ENCODE measurements at places on chromosomes 12 and 14. TPM values are rescaled to one million over a fixed set of nuclear protein-coding genes. Genes with fewer than 3 reads are reported as not detected.
A peak's percentile ranks its signal among the peaks of the same experiment; 100 is the strongest.

DLK1 gene
- not detected for total RNA-seq

MARS1 gene
- total RNA-seq = 90.1 TPM

KRT82 gene
- not detected for total RNA-seq

FOXG1 gene
- not detected for total RNA-seq

SYCP3 gene
- not detected for total RNA-seq

RAPGEF3 gene
- total RNA-seq = 94.0 TPM

C3AR1 gene
- total RNA-seq = 68.7 TPM

E2F7 gene
- total RNA-seq = 1.5 TPM

DNA sequence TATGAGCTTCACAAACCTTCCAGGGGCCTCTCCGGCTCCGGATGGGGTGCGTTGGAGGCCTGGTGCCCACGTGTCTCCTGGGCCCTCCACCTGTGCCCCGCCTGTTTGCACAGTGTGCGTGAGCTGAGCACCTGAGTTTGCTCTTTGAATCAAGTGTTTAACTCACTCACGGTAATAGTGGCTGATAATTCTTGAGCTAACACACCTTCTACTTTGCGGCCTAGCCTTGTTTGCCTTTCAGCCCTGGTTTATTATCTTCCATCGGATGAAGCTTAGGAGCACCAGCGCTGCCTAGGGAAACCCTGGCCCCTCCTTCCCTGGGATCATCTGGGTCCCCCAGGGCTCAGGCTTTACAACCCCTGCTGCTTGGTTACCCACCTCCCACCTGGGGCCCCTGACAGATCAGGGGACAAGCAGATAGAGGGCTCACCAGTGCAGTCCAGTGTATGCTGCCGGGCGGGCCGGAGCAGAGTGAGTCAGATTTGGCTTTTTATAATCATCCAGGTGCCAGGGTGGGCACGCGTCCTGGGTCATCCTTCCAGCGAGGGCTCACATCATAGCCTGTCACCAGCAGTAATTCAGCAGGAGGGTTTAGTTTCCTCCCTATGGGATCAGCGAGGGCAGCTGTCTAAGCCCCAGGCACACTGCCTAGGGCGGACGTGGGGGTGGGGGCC is 62.8 kb upstream of the RFLNA start:
- peak; percentile 62 for DNase-seq
- H3K4me3 ChIP-seq = no peak overlapping the region
- peaks cover 24% of the 10 kb centered on the region for H3K4me1 ChIP-seq

GRCh38 chr12:52502877-52503276 is 9.8 kb upstream of the KRT6A start:
- no peak overlapping the region for H3K4me3 ChIP-seq
- H3K36me3 ChIP-seq = no peaks in the 10 kb centered on the region
- H3K4me1 ChIP-seq = no peaks in the 10 kb centered on the region
- H3K27ac ChIP-seq = no peak overlapping the region

GRCh38 chr12:51421266-51421884 is 3.3 kb upstream of the SLC4A8 start:
- H3K36me3 ChIP-seq = no peaks in the 10 kb centered on the region
- no peak overlapping the region for H3K4me3 ChIP-seq

DNA sequence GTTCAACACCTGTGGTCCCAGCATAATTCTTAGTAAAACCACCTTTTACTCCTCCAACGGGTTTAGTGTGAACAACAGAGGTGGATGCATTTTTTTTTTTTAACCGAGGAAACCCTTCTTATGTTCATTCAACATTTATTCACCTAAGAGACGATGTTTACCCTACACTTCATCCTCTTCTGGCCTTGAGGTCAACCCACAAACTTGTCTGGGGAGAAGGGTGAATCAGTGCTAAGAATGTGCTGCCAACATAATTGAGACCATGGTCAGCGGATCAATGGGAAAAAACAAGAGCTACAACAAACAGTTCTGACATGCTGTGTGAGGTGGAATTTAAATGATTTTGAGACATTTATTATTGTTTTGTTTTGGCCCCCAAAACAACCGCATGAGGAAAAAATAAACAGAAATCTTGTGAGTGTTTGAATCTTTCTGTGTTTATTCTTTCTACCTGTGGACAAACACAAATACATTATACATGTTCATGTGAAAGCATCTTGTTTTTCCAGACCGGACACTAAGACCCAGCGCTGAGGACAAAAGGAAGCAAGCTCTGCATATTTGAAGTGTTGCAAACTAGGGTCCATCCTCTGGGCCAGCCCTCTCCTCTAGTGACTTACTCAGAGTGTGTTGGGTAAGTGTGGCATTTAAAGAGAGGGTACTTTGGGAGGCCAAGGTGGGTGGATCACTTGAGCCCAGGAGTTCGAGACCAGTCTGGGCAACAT is 5.1 kb upstream of the USP30 start:
- peaks cover 4% of the 10 kb centered on the region for H3K4me1 ChIP-seq
- H3K27me3 ChIP-seq = no peaks in the 10 kb centered on the region
- no peak overlapping the region for H3K27ac ChIP-seq
- DNase-seq = no peak

DNA sequence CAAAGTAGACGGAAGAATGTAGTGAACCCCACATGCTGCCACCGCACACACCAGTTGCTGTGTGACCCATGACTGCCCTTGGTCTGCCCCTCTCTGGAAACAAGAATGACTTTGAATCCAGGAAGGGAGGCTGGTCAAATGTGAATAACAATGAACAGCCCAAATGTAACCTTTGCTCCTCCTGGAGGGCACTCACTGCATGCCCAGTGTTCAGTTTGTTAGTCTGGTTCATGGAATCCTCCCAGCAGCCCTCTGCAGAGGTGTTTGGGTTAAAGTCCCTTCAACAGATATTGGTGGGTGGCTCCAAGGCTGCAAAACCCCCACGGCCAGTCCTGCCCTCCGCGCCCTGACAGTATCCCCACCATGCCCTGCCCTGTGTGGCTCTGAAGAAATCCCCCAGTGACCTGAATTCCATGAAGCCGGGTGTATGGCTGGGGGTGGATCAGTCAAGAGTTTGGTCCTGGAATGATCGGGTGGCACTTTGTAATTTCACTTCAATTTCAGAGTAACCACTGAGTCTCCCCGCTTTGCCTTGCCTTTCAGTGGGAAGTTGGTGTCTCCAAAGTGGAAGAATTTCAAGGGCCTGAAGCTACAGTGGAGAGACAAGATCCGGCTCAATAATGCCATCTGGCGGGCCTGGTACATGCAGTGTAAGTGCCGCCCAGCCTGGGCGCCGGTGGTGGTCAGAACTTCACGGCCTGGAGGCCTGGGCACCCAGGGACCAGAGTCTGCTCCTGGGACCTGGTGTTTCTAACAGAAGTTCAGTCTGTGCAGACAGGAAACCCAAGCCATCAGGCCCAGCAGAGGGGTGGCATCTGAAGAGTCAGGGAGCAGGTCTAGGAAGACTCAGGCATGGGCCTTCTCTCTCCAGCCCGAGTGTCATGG is 47.1 kb downstream of the IL31 start:
- H3K36me3 ChIP-seq = peaks cover 40% of the 10 kb centered on the region
- DNase-seq = no peak
- H3K27ac ChIP-seq = no peak overlapping the region
- no peaks in the 10 kb centered on the region for H3K27me3 ChIP-seq
- peaks cover 34% of the 10 kb centered on the region for H3K4me1 ChIP-seq

- peaks cover 49% of the 10 kb centered on the region for H3K4me1 ChIP-seq
- peak overlapping the region; percentile 90 for H3K4me3 ChIP-seq
- no peaks in the 10 kb centered on the region for H3K27me3 ChIP-seq
These were observed 463 bp downstream of the NACA start for GRCh38 chr12:56724701-56724971.

GRCh38 chr12:98123021-98123461 is 392.3 kb upstream of the TMPO start:
- DNase-seq = no peak
- no peaks in the 10 kb centered on the region for H3K36me3 ChIP-seq
- H3K27me3 ChIP-seq = no peaks in the 10 kb centered on the region
- no peaks in the 10 kb centered on the region for H3K4me1 ChIP-seq

DNA sequence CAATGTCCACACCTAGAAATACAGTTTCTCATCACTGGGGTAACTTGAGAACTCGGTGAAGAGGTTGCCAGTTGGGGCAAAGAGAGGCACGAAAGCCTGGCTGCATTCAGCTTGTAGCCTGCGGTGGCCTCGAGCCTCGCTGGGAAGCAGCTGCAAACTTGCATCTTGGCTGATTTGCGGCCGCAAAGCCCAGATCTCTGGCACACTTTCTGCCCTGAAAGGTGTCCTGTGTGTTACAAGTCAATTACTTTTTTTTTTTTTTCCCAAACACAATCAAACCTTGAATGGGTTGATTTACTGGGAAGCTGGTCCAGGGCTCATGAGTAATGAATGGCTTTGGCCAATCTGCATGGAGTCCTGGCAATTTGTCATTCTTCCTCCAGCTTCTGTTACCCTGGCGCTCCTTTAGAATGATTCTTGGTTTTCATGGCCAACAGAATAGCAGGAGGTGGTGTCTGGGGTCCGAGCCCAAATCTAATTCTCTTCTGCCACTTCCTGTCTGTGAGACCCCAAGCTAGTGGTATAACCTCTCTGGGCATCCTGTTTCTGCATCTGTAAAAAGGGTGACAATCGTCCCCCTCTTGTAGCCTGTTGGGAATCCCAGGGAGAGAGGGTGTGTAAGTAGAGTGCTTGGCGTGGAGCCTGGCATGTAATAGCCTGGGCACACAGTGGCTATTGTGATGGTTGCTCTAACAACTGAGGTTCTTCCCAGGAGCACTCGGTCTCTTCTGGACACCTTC is 6.7 kb downstream of the BCL7A start:
- H3K36me3 ChIP-seq = no peaks in the 10 kb centered on the region
- H3K27ac ChIP-seq = no peak overlapping the region
- H3K4me1 ChIP-seq = peaks cover 4% of the 10 kb centered on the region
- H3K27me3 ChIP-seq = no peaks in the 10 kb centered on the region
- DNase-seq = no peak

GRCh38 chr14:73503648-73504047 is 12.9 kb downstream of the RIOX1 start:
- no peaks in the 10 kb centered on the region for H3K36me3 ChIP-seq
- no peak for DNase-seq
- H3K4me1 ChIP-seq = no peaks in the 10 kb centered on the region
- H3K27me3 ChIP-seq = no peaks in the 10 kb centered on the region

DNA sequence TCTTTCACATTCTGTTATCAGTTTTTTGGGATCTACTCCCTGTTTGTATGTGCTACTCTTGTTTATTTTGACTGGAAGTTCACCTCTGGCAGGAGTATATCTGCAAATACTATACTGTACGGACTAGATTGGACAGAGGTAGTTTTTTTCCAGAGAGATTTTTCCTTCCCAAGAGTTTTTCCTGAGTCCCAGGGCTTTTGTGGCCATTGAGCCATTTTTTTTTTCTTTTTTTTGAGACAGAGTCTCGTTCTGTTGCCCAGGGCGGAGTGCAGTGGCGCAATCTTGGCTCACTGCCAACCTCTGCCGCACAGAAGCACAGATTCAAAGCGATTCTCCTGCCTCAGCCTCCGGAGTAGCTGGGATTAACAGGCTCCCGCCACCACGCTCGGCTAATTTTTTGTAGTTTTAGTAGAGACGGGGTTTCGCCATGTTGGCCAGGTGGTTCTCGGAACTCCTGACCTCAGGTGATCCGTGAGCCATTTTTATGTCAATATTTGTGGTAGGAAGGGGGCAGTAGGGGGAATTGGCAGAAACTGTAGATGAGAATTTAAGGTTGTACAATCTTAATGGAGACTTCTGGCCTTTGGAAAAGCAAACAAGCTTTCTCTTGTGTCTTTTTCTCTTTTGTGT is 19.4 kb downstream of the KTN1 start:
- DNase-seq = peak; percentile 32
- H3K4me1 ChIP-seq = peaks cover 5% of the 10 kb centered on the region
- H3K27ac ChIP-seq = no peak overlapping the region

- H3K36me3 ChIP-seq = no peaks in the 10 kb centered on the region
- no peak overlapping the region for H3K4me3 ChIP-seq
- peak; percentile 82 for DNase-seq
- no peaks in the 10 kb centered on the region for H3K27me3 ChIP-seq
- H3K27ac ChIP-seq = no peak overlapping the region
- H3K4me1 ChIP-seq = no peaks in the 10 kb centered on the region
These were observed 21.8 kb upstream of the EIF2B2 start for GRCh38 chr14:74980731-74981461.

- H3K36me3 ChIP-seq = no peaks in the 10 kb centered on the region
- no peak overlapping the region for H3K4me3 ChIP-seq
- no peak overlapping the region for H3K27ac ChIP-seq
These were observed 201.0 kb downstream of the KTN1 start for GRCh38 chr14:55781046-55781445.

GRCh38 chr14:24659916-24660570 is 26.1 kb upstream of the GZMB start:
- no peak overlapping the region for H3K4me3 ChIP-seq
- no peaks in the 10 kb centered on the region for H3K4me1 ChIP-seq
- DNase-seq = no peak
- H3K36me3 ChIP-seq = no peaks in the 10 kb centered on the region
- H3K27me3 ChIP-seq = no peaks in the 10 kb centered on the region

GRCh38 chr12:65362234-65363031 is 84.0 kb downstream of the MSRB3 start:
- no peaks in the 10 kb centered on the region for H3K36me3 ChIP-seq
- H3K27me3 ChIP-seq = no peaks in the 10 kb centered on the region
- H3K27ac ChIP-seq = no peak overlapping the region
- H3K4me1 ChIP-seq = no peaks in the 10 kb centered on the region
- H3K4me3 ChIP-seq = no peak overlapping the region
